ENCODE measurements at places on chromosomes 3 and 15.

- peaks cover 98% of the 10 kb centered on the region for H3K4me1 ChIP-seq
- DNase-seq = peak; percentile 68
- peak overlapping the region; percentile 78 for H3K4me3 ChIP-seq
- H3K36me3 ChIP-seq = no peaks in the 10 kb centered on the region
- no peaks in the 10 kb centered on the region for H3K27me3 ChIP-seq
Measured at GRCh38 chr3:10194328-10195071, 29.8 kb downstream of the IRAK2 start.

- H3K36me3 ChIP-seq = no peaks in the 10 kb centered on the region
- no peak for DNase-seq
- H3K4me3 ChIP-seq = no peak overlapping the region
- H3K4me1 ChIP-seq = no peaks in the 10 kb centered on the region
- no peaks in the 10 kb centered on the region for H3K27me3 ChIP-seq
Measured at GRCh38 chr3:175073219-175073905, 214.2 kb downstream of the NAALADL2 start.

DNA sequence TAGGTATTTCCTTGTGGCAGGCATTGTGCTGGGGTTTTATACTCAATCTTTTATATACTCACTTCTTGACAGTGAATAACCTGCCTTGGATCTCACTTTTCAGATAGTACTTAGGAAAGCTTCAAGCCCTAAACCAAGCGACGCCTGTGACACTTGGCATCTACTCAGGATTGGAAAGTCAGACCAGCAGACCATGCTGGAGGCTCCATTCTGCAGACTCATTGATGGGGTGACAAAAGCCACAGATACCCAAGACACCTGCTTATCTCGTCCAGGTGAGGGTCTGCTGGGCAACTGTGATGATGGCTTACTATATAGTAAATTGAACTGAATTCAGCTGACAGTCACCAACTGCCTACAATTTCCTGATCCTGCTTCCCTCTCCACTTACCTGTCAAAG, 79.4 kb upstream of the MRPS22 start:
- no peak for DNase-seq
- no peak overlapping the region for H3K4me3 ChIP-seq
- H3K27ac ChIP-seq = no peak overlapping the region
- H3K36me3 ChIP-seq = no peaks in the 10 kb centered on the region
- peaks cover 4% of the 10 kb centered on the region for H3K27me3 ChIP-seq

- DNase-seq = no peak
- H3K4me1 ChIP-seq = peaks cover 36% of the 10 kb centered on the region
- no peak overlapping the region for H3K27ac ChIP-seq
Measured at GRCh38 chr3:50255251-50255615, 13.7 kb upstream of the SEMA3B start.

DNA sequence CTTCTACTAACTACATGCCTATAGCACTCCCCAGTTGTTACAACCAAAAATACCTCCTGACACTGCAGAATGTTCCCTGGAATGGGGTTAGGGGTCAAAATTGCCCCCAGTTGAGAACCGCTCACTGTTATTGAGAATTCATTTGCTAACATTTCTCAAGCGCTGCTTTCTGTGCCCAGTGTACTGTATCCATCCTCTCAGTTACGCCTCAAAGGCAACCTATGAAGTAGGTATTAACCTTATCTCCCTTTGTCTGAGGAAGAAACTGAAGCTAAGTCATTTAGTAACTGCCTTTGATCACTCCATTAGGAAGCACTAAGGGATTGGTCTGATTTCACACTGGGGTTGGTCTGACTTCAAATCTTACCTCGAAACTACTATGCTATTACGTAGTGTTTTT, 70.1 kb downstream of the CADPS start:
- no peaks in the 10 kb centered on the region for H3K27me3 ChIP-seq
- H3K4me3 ChIP-seq = no peak overlapping the region
- H3K27ac ChIP-seq = no peak overlapping the region
- DNase-seq = no peak
- H3K4me1 ChIP-seq = no peaks in the 10 kb centered on the region
- H3K36me3 ChIP-seq = no peaks in the 10 kb centered on the region

- H3K27ac ChIP-seq = peak overlapping the region; percentile 40
- H3K27me3 ChIP-seq = no peaks in the 10 kb centered on the region
- H3K4me3 ChIP-seq = no peak overlapping the region
- DNase-seq = no peak
- H3K4me1 ChIP-seq = peaks cover 87% of the 10 kb centered on the region
Measured at GRCh38 chr3:129106866-129107565, 14.6 kb downstream of the RAB43 start.

- no peak for DNase-seq
- no peak overlapping the region for H3K27ac ChIP-seq
- H3K27me3 ChIP-seq = no peaks in the 10 kb centered on the region
- H3K4me1 ChIP-seq = peaks cover 57% of the 10 kb centered on the region
- H3K4me3 ChIP-seq = no peak overlapping the region
- H3K36me3 ChIP-seq = peaks cover 2% of the 10 kb centered on the region
Measured at GRCh38 chr15:67755264-67755663, 70.0 kb upstream of the SKOR1 start.

DNA sequence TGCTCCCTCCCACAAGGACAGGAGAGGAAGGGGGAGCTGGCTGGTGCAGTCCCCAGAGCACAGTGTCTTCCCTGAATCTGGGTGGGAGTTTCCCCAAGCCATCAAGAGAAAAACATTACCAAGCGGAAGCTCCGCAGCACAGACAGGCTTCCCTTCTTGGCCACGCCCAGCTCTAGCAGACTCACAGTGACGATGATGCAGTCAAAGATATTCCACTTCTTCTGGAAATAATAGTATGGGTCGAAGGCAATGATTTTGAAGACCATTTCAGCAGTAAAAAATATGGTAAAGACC, 76.7 kb downstream of the SCN10A start:
- no peak for DNase-seq
- H3K27me3 ChIP-seq = peaks cover 17% of the 10 kb centered on the region
- H3K27ac ChIP-seq = no peak overlapping the region
- H3K4me3 ChIP-seq = no peak overlapping the region

DNA sequence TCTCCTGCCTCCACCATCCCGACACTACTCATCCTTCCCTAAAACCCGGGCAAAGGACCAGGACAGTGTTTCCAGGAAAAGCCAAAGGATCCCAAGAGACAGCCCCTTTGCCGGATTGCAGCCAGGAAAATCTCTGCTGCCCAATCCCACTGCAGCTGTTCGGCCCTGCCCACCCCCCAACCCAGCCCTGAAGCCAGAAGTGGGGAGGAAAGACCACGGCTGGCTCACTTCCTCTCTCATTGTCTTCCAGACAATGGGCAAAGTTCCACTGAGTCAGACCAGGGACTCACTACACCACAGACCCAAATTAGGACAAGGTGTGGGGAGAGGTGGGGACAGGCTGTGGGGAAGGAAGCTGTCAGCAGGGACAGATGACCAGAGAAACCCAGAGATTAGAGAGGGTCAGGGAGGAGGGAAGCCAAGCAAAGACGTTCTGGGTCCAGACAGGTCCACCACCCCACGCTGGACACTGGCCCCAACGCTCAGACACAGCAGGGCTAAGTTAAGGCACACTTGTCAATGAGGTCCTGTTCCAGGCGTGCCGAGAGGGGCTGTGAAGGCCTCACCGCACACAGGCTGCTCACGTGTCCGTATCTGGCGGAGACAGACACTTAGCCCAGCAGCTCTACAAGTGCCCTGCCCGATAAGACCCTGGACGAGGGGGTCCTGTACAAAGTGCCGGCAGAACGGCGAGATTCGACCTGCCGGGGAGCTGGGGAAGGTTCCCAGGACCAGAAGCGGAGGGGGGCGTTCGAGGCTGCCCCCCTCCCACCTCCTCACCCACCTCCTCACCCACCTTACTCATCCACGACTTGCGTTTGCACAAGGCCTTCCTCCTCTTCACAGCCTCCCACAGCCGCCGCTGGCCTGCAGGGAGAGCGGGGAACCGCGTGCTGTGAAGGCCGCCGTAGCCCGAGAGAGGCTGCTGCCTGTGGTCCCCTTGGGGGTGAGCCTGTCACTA, 21.9 kb downstream of the TNK2 start:
- H3K27ac ChIP-seq = no peak overlapping the region
- no peaks in the 10 kb centered on the region for H3K4me1 ChIP-seq
- H3K27me3 ChIP-seq = no peaks in the 10 kb centered on the region
- no peak for DNase-seq

DNA sequence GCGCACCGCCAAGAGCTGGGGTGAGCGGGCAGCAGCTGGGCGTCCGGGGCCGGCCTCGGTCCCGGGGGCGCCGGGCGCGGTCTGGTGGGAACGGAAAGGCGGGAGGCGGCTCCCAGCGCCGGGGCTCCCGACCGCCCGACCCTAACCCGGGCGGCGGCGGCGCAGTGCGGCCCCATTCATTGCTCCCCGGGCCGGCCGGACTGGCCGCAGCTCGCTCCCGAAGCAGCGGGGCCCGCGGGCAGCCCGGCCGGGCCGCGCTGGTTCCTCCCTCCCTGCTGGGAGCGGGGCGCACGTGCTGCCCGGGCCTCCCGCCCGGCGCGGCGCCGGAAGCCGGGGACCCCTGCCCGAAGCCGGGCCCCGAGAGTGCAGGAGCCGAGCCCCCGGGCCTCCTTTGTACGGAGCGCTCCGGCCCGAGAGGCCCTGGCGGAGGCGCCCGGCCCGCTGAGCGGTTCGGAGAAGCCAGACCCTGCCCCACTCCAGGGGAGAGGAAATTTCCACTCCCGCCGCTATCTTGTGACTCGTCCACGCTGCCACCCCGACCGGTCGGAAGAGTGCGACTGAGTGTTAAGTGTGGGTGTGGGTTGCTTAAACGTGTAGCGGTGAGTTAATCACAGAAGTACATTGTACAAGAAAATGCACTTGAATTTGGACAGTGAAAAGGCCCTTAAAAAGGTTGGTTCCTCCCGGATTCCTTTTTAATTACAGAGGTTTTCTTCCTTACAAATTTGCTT, 613 bp downstream of the ATP1B3 start:
- peak; percentile 76 for DNase-seq
- H3K4me1 ChIP-seq = peaks cover 50% of the 10 kb centered on the region
- peaks cover 2% of the 10 kb centered on the region for H3K36me3 ChIP-seq
- no peaks in the 10 kb centered on the region for H3K27me3 ChIP-seq
- H3K4me3 ChIP-seq = peak overlapping the region; percentile 98

DNA sequence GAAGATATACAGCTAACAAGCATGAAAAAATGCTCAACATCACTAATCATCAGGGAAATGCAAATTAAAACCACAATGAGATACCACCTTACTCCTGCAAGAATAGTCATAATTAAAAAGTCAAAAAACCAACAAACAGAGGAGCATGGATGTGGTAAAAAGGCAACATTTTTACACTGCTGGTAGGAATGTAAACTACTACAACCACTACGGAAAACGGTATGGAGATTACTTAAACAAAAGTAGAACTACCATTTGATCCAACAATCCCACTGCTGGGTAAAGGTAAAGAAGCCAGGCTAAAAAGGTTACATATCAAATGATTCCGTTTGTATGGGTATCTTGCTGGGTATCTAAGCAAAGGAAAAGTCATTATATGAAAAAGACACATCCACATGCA, 53.8 kb downstream of the STAG1 start:
- H3K27ac ChIP-seq = no peak overlapping the region
- DNase-seq = no peak
- no peak overlapping the region for H3K4me3 ChIP-seq

DNA sequence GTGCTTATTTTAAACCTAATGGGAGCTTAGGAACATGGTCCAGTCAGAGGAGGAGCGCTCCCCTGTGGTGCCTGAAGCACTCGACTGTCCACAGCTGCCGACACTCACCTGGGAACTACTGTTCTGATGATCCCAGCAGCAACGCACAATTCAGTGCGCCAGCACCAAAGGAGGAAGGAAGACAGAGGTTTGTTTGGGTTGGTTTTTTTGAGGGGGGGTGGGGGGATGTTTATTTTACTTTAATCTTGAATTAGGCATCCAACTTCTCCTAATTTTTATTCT, 48.8 kb upstream of the VGLL4 start:
- no peak for DNase-seq
- no peaks in the 10 kb centered on the region for H3K36me3 ChIP-seq
- H3K4me1 ChIP-seq = no peaks in the 10 kb centered on the region

DNA sequence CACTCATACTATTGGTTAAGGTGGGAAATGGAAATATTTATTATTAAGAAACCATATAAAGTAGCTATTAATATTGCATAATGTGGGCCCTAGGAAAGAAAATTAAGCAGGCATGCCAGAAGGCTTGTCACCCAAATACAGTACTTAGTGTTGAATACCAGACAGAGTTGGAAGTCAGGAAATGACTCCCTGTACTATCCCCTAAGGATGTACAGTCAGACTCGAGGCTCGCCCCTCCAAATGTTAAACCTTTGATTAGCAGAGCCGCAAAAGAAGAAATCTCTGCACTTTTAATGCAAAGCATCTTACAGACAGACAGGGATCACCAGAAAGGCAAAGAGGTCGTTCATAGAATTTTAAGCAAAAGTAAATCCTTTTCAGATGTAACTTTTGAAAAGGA, 11.3 kb upstream of the RBSN start:
- no peak overlapping the region for H3K27ac ChIP-seq
- peaks cover 15% of the 10 kb centered on the region for H3K4me1 ChIP-seq
- no peak overlapping the region for H3K4me3 ChIP-seq
- DNase-seq = no peak

DNA sequence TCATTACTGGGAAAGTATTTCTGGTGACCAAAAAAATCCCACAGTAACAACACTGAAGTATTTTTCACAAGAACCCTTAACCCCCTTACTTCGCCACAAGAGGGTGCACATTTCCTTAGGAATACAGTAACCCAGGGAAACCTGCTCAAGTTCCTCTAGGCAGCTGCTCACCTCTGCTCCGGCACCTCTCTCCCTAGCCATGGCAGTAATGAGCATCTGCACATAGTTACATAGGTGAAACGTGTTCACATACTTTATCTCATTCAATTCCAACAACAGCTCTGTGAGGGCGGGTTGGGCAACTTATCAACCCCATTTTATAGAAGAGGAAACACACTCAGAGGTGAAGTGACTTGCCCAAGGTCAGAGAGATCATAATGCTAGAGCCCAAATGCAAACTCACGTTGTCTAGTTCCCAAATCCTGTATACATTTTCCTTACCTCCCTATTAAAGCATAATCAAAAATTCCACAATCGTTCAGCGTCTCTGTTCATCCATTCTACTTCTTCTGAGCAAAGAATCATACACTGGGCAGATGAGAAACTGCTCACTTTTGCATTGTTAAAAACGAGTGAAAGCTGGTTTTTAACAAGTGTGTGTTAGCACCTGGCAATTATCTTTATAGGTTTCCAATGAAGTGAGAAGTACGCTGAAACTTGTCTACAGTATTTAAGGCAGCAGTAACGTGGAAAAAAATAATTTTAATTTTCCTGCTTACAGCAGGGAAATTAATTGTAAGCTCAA, 90.7 kb downstream of the IGF2BP2 start:
- H3K4me3 ChIP-seq = no peak overlapping the region
- peaks cover 12% of the 10 kb centered on the region for H3K27me3 ChIP-seq
- no peaks in the 10 kb centered on the region for H3K36me3 ChIP-seq
- peak; percentile 2 for DNase-seq

GRCh38 chr3:194577986-194578905, 55.0 kb downstream of the TMEM44 start:
- peak overlapping the region; percentile 2 for H3K27ac ChIP-seq
- peaks cover 25% of the 10 kb centered on the region for H3K4me1 ChIP-seq
- H3K27me3 ChIP-seq = peaks cover 3% of the 10 kb centered on the region
- H3K36me3 ChIP-seq = peaks cover 2% of the 10 kb centered on the region

Data from activated T-cell treated with anti-CD3 and anti-CD28 coated beads, Interleukin-2, amount 50 U/mL, for 72 hours (primary cell).